ENCODE measurements at places on chromosomes 3 and 15.

- peak; percentile 48 for DNase-seq
These were observed 92.6 kb upstream of the ZBTB20 start for GRCh38 chr3:115239717-115240116.

DNA sequence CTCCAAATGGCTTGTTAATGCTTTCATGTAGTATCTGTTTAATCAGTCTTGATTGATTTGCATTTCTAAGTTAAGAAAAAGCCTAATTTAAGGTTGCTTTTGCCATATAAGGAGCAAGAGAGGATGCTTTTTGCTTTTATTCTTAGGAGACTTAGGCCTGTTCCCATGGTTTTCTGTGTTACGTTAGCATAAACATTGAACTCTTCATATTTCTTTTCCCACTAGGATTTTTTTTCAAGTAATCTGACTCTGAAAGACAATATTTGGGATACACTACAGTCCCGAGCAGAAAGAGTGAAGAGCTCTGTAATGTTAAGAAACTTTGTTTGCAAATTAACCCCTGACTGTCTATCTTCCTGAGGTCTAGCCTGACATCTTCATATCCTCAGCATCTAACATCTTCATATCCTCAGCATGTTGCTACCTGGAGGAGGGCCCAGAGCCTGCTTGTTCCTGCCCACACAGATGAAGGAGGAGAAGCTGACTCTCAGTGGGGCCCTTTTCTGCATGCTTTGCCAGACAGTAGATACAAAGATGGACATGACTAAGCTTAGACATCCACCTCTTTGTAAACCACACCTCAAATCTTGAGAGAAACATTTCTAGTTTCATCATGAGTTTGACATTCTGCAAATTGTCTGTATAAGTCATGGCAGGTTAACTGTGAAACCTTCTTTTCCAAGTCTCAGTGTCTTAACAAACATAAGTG lies 86.2 kb upstream of the COL6A5 start:
- no peak for DNase-seq

- DNase-seq = no peak
These were observed 26.0 kb downstream of the MRPL46 start for GRCh38 chr15:88441076-88441730.

DNA sequence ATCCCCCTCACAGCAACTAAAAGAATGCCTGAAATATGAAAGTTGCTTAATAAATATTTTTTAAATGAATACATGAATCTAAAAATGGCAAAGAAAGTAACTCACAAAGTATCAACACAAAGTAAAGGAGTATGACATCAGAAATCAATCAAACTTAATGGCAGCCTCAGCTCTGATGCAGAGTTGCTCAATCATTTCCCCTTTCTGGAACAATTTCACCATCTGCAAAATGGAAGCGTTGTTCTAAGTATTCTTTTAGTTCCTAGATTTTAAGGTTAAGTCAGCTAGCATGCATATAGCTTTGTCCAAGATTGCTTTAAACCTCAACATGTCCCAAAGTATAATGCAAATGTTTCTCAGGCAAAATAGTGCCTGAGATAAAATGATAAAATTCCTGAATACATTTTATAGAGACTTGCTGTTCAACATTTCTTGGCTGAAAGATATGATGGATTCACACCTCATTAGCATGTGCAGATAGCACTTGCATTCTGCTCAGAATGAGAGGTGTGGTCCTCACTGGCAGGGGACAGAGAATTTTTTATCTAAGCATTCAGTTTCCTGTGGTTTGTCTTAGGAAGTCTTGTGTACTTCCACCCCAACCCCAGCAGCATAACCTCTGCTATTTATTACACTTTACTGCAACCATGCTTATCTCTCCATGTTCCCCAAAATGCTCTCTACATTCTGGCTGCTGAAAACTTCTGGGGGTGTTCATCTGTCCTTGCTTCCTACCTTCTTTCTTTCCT lies 429.3 kb downstream of the GRM7 start:
- no peak for DNase-seq

GRCh38 chr3:37772773-37773354 lies 88.8 kb upstream of the CTDSPL start:
- no peak for DNase-seq

Data from NCI-H1105 treated with DMSO at 0.1 percent for 48 hours (cell line).